ENCODE measurements at places on chromosomes 13 and 19. TPM values are rescaled to one million over a fixed set of nuclear protein-coding genes. Genes with fewer than 3 reads are reported as not detected.

The ERICH4 gene
- not detected for total RNA-seq

The TSKS gene
- total RNA-seq = 0.76 TPM

The UTP14C gene
- total RNA-seq = 9.0 TPM

The EFNA2 gene
- total RNA-seq = 12.2 TPM

The IL4I1 gene
- total RNA-seq = 0.71 TPM

The ZNF284 gene
- not detected for total RNA-seq

The C19orf85 gene
- 0.34 TPM for total RNA-seq

The C19orf18 gene
- total RNA-seq = not detected

The LYPD5 gene
- 7.6 TPM for total RNA-seq

The ZNF549 gene
- not detected for total RNA-seq

GRCh38 chr13:25046274-25046984 lies 49.5 kb upstream of the PABPC3 start:
- H3K27me3 ChIP-seq = peaks cover 14% of the 10 kb centered on the region
- H3K4me3 ChIP-seq = no peak overlapping the region
- H3K27ac ChIP-seq = no peak overlapping the region
- H3K4me1 ChIP-seq = no peaks in the 10 kb centered on the region
- no peaks in the 10 kb centered on the region for H3K36me3 ChIP-seq

GRCh38 chr13:101880581-101880980 lies 428.1 kb downstream of the ITGBL1 start:
- no peaks in the 10 kb centered on the region for H3K4me1 ChIP-seq
- H3K27me3 ChIP-seq = no peaks in the 10 kb centered on the region
- H3K27ac ChIP-seq = no peak overlapping the region
- H3K4me3 ChIP-seq = no peak overlapping the region
- no peak for DNase-seq
- H3K36me3 ChIP-seq = no peaks in the 10 kb centered on the region

- peaks cover 5% of the 10 kb centered on the region for H3K4me1 ChIP-seq
- H3K4me3 ChIP-seq = peak overlapping the region; percentile 92
- peaks cover 2% of the 10 kb centered on the region for H3K27me3 ChIP-seq
- H3K36me3 ChIP-seq = no peaks in the 10 kb centered on the region
Measured at GRCh38 chr13:113297370-113298042, 467 bp downstream of the LAMP1 start.

GRCh38 chr19:17125062-17125727 lies 49.6 kb downstream of the MYO9B start:
- 0 out of 2 replicates have a peak, but pooled peaks cover 3% of the 10 kb centered on the region for H3K36me3 ChIP-seq
- no peaks in the 10 kb centered on the region for H3K27me3 ChIP-seq
- no peak for DNase-seq
- no peak overlapping the region for H3K4me3 ChIP-seq

GRCh38 chr19:51125421-51126075 lies 842 bp downstream of the SIGLEC9 start:
- no peak for DNase-seq
- H3K27ac ChIP-seq = no peak overlapping the region
- H3K4me3 ChIP-seq = no peak overlapping the region

DNA sequence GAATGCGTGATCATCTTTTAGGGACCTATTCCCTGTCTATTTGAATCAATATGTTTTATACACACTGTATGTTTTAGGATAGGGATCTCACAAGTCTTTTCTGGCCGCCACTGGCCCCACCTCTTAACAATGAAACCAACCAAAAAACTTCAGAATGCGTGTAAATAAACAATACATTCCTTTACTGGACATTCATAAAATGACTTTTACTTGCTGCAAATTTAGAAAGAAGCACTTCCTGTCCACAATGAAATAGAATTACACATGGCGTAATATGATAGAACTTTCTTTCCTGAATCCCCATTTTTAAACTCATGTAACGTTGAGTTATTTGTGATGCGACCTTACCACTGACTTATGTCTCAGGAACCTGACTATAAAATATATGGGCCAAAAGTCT lies 233.6 kb downstream of the SLITRK6 start:
- H3K4me3 ChIP-seq = no peak overlapping the region
- H3K36me3 ChIP-seq = no peaks in the 10 kb centered on the region
- H3K27ac ChIP-seq = no peak overlapping the region
- DNase-seq = no peak

DNA sequence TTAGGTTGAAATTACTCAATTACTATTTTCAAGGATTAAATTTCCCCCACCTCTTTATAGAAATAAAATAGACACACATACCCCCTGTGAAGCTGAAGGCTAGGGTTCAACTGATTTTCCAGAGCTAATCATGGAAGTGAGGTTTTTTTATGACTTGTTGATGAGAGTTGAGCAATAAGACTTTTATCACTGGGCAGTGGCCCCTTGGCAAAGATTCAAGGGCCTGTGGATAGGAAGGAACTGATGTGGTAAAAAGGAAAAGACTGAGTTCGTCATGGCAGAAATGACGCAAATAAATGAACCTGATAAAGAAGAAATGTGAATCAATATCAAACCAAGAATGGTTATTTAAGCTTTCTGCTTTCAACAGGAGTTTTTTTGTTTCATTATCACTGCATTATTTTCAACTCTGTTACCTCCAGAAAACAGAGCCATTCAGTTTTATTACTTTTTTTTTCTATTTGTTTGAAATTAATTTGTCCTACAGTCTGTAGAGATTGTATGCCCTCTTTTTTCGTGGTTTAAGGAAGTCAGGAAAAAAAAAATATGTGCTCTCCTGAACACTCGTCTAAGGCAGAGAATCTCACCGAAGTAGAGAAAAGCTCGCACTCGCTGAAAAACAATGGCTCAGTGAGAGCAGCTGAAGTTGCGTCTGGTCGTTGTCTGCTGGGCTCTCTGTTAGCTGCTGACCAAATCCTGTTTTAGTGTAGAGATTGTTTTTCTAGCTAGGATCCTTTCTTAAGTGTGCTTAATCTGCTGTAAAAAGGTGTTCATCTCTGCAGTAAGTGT lies 38.9 kb downstream of the STOML3 start:
- H3K36me3 ChIP-seq = no peaks in the 10 kb centered on the region
- H3K4me1 ChIP-seq = no peaks in the 10 kb centered on the region
- DNase-seq = no peak
- H3K27me3 ChIP-seq = 0 out of 2 replicates have a peak, but pooled peaks cover 7% of the 10 kb centered on the region
- H3K27ac ChIP-seq = no peak overlapping the region

GRCh38 chr19:1105008-1105872 lies 1.4 kb downstream of the GPX4 start:
- peak overlapping the region; percentile 61 for H3K4me3 ChIP-seq
- no peak for DNase-seq

DNA sequence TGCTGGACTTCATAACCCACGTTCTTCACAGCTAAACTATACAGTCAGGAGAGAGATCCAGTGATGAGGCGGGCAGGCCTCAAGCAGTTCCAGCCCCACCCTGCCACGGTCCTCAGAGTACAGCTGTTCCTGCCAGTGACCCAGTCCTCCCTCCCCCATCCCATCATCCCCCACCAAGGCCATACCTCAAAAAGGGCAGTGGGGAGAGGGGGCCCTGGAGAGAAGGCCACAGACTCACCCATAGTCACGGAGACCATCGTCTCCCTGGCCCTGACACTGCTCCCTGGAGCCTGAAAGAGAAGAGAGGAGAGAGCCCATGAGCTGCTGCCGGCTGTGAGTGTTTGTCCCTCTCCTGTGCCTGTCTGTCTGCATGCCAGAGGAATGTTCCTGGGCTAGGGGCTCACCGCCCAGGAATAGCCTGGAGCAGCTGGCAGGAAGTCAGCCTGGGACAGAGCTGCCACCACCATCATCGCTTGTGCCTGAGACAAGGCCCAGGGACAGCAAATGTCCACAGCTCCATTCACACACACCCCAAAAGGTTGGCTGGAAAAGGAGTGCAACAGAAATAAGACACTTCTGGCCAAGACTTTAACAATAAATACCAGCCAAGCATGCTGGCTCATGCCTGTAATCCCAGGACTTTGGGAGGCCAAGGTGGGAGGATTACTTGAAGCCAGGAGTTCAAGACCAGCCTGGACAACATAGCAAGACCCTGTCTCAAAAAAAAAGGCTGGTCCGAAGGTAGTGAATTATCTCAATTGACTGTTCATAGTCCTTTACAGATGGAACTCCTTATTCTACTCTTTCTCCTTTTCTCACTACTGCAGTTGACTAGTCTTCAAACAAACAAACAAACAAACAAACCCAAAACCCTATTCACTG lies 6.4 kb downstream of the C19orf47 start:
- H3K27me3 ChIP-seq = no peaks in the 10 kb centered on the region
- DNase-seq = no peak
- no peak overlapping the region for H3K4me3 ChIP-seq
- no peak overlapping the region for H3K27ac ChIP-seq

- no peak overlapping the region for H3K4me3 ChIP-seq
- no peak overlapping the region for H3K27ac ChIP-seq
- no peak for DNase-seq
- H3K4me1 ChIP-seq = no peaks in the 10 kb centered on the region
- no peaks in the 10 kb centered on the region for H3K27me3 ChIP-seq
- H3K36me3 ChIP-seq = no peaks in the 10 kb centered on the region
Measured at GRCh38 chr13:44617648-44618047, 41.5 kb upstream of the TSC22D1 start.

DNA sequence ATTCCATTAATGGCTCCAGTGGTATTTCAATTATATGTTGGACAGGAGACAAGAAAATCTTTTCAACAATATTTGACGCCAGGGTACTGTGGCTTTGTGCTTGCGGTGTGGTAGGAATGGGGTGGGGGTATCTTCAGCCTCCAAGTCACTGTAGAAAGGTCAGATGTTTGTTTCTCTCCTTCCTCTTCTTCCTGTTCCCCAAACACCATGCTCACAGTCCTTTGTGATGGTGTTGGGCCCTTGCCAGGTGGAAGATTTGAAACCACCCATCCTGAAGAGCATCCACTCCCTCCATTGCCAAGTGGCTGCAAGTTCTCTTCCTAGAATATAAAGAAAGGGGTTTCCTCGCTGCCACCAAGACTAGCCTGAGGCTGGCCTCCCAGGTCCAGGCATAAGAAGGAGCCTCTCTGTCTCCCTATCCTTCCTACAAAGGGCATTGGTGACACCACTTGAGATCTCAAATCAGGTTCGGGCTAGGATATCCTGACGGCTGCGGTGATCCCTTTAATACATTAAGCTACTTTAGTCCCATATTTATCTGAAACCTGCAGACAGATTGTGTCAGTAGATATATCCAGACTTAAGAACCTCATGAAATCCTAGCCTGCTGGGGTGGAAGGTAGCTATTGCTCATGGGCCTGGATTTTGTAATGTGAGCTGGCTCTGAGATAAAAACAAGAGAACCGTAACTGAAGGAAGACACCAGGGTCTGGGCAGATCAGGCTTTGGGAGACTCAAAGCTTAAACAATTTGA lies 64.3 kb upstream of the SIAH3 start:
- H3K4me3 ChIP-seq = no peak overlapping the region
- H3K4me1 ChIP-seq = no peaks in the 10 kb centered on the region
- no peak for DNase-seq
- 0 out of 2 replicates have a peak, but pooled peaks cover 3% of the 10 kb centered on the region for H3K27me3 ChIP-seq

DNA sequence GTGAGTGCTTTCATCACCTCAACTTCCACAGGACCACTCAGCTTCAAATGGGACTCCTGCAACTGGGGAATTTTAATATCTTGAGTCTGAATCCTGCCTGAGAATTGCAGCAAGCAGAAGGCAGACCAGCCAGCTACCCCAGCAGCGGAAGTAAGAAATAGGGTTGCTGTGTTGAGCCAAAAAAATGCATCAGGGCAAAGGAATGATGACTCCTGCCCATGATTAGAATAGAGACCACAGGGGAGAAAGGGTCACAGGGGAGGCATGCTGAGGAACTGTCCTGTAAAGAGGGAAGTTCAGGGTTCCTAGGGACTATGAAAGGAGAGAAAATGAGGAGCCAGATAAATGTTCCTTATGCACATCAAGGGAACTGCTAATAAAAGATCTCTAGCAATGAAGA lies 370.2 kb downstream of the KCTD12 start:
- no peak overlapping the region for H3K4me3 ChIP-seq
- H3K4me1 ChIP-seq = no peaks in the 10 kb centered on the region
- no peak for DNase-seq
- H3K27ac ChIP-seq = no peak overlapping the region

GRCh38 chr13:99636728-99637353 lies 135.6 kb downstream of the TM9SF2 start:
- no peak overlapping the region for H3K27ac ChIP-seq
- no peak overlapping the region for H3K4me3 ChIP-seq
- DNase-seq = no peak
- H3K4me1 ChIP-seq = no peaks in the 10 kb centered on the region
- H3K27me3 ChIP-seq = no peaks in the 10 kb centered on the region

DNA sequence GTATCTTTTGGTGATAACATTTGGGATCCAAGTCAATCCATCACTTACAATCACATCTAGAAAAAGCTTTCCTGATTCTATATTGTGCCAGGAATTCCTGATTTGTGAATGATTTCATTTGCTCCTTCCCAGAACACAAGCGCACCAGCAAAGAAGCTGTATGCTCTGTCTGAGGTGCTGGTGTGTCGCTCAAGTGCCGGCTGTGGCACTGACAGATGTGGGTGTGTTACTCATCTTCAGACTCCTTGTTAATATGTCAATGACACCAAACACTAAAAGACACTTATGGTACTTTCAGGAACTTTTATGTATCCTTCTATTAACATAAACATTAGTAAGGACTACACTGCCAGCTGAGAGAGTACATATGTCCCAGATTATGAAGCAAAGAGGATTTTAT lies 429.1 kb downstream of the ITGBL1 start:
- no peak overlapping the region for H3K4me3 ChIP-seq
- H3K36me3 ChIP-seq = no peaks in the 10 kb centered on the region
- no peak overlapping the region for H3K27ac ChIP-seq
- no peak for DNase-seq
- no peaks in the 10 kb centered on the region for H3K27me3 ChIP-seq
